Mesothelial cell of epicardium (in vitro differentiated cells): ENCODE measurements at places on chromosomes 1 and 21. TPM values are rescaled to one million over a fixed set of nuclear protein-coding genes. Genes with fewer than 3 reads are reported as not detected.

DNA sequence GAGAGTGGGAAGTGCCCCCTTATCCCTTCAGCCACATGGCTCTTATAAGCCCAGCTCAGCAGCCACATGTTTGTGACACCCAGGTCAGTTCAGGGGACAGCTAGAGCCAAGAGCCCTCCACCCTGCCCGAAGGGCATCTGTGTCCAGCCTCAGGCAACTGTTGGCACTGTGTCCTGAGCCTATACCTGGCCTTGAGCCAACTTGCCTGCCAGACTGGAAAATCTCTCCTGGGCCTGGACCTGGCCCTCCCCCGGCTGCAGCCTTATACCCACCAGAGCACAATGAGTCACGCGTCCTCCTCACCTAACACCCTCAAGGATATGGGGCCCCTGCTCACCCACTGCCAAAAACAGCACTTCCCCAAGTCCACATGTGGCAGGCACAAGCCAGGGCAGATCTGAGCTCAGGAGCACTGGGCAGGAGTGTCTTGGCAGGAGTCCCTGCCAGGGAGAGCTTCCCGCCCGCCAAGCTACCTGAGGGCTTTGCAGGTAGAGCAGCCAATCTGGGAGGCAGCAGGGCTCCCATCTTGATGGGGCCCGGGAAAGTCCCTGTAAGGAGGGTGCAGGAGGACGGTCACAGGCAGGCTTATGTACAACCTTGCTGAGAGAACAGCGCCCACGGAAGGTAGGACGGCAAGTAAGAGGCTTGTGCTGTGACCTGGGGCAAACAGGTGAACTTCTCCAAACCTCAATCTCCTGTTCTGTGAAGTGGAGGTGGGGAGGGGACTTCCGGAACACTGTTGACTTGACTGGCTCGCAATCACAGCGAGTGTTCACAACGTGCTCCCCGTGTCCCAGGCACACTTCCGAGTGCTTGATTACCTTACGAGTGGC is 19.8 kb upstream of the HSPG2 start:
- no peak for DNase-seq

The FAM163A gene
- total RNA-seq: 10.1 to 10.2 TPM (median 10.1 TPM) in 3 replicates

DNA sequence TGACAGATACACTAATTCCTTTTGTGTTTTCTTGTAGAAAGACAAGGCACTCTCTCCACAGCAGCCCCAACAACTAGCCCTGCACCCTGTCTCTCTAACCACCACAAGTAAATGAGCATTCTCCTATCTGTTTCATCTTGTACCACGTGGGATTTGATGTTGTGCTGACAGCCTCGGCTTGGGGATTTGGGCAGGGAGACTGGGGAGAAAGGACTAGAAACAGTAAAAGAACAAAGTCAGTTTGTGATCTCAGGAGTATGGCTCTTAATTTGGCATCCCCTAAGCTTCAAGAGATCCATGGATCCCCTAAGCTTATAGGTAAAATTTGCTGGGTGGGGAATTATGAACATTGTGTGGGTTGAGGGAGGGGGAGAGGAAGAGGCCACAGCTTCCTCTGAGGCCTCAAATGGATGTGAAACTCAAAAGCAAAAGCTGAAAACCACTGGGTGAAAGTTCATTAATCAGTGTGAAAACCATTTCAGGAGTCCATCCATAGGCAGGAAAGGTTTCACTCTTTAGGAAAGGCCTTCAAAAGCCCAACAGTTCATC is 3.1 kb downstream of the C1orf162 start:
- DNase-seq: no peak

- DNase-seq: no peak
Measured at GRCh38 chr1:200153277-200154055, 126.0 kb downstream of the NR5A2 start.

DNA sequence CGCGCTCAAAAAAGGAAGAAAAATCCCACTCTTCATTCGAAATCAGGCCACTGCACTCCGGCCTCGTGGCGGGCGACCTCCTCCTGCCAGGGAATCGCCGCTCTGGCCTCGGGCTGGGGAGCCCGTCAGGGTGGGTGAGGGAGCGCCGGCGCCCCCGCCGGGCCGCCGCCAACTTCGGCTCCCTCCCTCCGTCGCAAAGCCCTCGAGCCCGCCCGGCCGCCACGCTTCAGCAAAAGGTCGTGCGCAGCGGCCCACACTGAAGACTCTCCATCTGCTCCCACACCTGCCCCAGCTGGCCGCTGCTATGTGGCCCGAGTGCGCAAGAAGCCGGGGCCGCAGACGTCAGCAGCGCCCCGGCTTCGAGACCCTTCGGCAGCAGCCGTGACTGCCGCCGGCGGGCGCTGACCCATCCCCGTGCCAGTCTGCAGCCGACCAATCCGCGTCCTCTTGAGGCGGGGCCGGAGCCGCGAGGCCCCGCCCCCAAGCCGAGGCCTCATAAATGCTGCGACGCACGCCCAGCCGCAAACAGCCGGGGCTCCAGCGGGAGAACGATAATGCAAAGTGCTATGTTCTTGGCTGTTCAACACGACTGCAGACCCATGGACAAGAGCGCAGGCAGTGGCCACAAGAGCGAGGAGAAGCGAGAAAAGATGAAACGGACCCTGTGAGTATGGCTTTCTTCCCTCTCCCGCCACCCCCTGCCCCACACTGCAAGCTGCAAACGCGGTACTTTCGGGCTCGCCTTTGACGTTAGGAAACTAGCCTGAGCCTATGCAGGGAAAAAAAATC is at the start of gene RGS2:
TSS of gene RGS2 (plus strand) at position 522 of the 789 bp plus-strand sequence. CDS start at position 555, 33 bp downstream.
- DNase-seq: peak; percentile 84

GRCh38 chr1:10986525-10986890 is 25.9 kb upstream of the TARDBP start:
- DNase-seq: no peak

The DPT gene
- total RNA-seq: 1.1 to 1.6 TPM (median 1.3 TPM) in 3 replicates

GRCh38 chr1:61337981-61338848 is 255.9 kb downstream of the NFIA start:
- peak; percentile 45 for DNase-seq

DNA sequence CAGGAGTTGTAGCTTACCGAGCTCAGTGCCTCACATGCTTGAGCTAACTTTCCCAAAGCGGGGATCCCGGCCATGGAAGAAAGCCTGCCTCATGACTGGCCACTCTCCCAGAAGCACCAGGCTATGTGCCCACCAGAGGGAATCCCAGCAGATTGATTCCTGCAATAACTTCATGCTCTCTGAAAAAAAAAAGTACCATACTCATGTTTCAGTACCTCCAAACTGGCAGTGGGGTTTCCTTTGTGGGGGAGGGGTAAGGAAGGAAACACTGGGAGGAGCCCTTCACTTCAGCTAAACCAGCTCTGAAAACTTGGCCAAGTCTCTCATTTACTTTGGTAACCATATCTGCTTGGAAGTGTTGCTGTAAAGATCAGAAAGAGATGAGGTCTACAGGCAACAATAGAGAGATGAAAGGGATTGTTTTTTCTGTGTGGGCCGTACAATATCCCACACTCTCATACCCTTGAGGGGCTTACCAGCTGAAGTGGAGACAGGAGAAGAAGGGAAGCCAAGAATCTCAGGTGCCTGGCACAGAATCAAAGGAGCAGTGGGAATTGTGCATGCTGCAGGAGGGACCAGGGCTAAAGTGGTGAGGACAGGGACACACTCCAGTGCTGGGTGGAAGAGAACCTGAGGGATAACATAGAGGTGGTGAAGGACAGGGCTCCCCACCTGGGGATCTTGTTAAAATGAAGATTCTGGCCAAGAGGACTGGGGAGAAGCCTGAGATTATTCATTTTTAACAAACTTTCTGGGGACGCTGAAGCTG is 42.4 kb upstream of the TACSTD2 start:
- DNase-seq: no peak

The BRDT gene
- total RNA-seq: not detected in 3 replicates

The OR2L8 gene
- not detected in 3 replicates for total RNA-seq

DNA sequence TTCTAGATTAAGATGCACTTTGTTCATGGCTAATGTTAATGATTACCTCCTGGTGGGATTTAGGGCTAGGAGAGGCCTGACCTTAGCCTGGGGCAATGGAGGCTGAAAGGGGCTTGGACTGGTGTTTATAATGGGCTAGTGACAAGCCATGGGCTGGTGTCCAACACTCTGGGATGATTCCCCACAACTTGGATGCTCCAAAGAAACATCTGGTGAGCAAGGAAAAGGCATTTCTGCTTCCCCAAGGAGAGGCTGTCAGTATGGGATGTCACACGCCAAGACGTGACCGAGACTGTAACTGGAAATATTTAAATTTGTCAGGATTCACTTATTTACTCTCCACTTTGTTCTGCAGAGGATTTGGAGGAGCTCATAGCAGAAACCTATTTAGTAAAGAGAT is 45.2 kb downstream of the PTPRU start:
- DNase-seq: no peak

DNA sequence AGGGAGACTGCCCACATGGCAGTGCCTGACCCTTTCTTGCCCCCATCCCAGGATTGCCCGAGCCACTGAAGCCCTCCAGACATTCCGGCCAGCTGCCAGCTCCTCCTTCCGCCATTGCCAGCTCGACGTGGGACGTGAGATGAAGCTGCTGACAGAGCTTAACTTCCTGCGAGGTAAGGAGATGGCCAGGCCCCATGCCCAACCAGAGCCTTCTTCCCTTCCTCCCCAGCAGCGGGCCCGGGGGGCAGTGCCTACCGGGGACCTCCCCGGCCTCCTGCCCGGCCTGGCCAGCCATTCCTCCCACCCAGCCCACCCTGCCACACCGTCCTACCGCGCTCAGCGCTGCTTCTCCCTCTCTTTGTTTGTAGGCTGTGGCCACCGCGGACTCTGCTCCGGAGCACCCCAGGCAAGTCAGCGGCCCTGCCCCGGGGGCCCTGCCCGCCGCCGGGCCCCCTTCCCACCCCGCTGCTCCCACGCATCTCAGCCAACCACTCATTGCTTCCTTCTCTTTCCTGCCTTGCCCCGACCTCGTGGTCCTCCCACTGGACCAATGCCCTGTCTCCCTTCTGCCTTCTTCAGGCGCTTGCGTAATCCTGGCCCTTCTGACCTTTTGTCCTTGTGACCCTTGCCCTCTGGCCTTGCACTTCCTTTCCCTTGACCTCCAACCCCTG is 4.9 kb downstream of the TRIM46 start:
- DNase-seq: no peak

The CYP4A22 gene
- not detected in 3 replicates for total RNA-seq

- no peak for DNase-seq
Measured at GRCh38 chr21:41289431-41289830, 27.2 kb upstream of the FAM3B start.

- no peak for DNase-seq
Measured at GRCh38 chr1:186775881-186776560, 52.7 kb upstream of the PLA2G4A start.

DNA sequence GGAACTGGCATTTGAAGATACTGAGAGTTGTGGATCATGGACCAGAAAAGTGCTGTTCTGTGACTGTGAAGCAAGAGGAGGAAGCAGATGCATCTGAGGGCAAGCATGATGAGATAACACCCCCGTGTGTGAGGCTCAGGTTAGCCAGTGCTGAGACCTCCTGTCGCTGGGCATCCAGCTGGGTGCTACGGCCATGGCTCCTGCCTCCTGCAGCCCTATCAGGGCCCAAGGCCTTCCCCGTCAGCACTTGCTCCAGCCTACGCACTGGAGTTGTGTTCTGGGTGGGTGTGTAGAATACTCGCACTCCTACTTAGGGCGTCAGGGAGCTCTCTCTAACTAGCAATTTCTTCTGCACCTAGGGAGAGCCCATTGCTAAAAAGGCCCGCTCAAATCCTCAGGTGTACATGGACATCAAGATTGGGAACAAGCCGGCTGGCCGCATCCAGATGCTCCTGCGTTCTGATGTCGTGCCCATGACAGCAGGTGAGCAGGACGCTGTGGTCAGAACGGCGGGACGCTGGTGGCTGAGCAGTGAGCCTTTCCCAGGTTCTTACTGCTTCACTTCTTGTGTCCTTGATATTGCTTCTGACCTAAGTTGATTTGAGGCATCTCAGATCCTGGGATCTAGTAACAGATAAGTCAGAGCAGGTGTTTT is 6.5 kb downstream of the PPIE start:
- DNase-seq: no peak

- no peak for DNase-seq
Measured at GRCh38 chr1:182200025-182200812, 138.7 kb upstream of the ZNF648 start.

The MRPL24 gene
- 35.5 to 40.5 TPM (median 38.4 TPM) in 3 replicates for total RNA-seq

DNA sequence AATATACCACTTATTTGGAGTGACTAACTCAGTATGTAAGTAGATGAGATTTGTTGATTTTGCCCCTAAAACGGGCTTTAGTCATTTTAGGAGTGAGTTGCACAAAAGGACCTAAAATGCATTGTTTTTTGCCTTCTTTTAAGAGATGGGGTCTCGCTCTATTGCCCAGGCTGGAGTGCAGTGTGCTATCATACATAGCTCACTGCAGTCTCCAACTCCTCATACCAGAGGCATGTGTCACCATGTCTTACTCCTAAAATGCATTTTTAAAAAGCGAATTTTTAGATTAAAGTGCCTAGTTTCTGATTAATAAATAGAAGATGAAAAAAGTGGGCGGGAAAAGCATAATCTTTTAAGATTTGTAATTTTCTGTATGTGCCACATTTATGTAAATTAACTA is 11.5 kb upstream of the NEXN start:
- DNase-seq: no peak

DNA sequence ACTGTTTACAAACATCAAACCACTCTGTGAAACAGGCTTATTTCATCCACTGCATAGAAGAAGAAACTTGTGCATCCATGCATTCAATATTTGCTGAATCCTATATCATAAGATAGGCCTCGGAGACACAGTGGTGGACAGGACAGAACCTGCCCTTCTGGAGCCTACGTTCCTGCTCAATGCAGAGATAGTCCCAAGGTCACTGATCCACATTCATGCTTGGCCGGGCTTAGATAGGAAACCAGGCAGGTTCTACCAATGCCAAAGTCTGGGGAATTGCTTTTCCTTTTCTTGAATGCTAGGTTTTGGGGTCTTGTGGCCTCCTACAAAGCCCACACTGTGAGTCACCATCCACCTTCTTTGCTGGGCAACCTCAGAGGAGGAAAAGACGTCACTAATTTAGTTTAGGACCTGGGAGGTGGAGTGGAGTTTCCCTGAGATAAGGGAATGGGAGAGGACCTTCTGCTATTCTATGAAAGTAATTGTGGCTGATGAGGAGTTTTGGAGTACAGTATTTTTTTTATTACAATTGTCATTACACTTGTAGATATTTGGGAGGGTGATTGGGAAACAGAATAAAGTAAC is 99.7 kb upstream of the CD34 start:
- no peak for DNase-seq

DNA sequence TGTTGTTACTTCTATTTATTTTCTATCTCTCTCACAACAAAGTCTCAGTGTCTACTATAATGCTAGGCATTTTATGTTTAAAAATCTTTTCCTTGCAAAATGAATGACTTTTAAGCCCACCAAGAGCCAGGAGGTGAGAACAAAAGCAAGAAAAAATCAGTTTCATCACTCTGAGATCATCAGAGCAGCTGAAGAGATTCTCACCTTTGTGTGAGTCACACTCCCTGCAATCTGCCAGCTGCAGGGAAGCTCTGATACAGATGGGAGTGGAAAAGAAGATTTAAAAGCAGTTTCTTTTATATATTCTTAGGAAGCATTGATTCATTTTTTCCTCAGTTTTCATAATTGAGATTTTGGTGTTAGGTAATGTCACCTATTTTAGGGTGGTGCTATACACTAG is 107.6 kb downstream of the LHX9 start:
- no peak for DNase-seq

The REG4 gene
- 0.16 to 0.29 TPM in 2 of 3 replicates, not detected in the other for total RNA-seq

The GPR157 gene
- total RNA-seq: 8.3 to 9.4 TPM (median 8.5 TPM) in 3 replicates
